ENCODE measurements at places on chromosomes 1 and 21.

- DNase-seq = no peak
These were observed 4.4 kb downstream of the ITPKB start for GRCh38 chr1:226734611-226735153.

GRCh38 chr1:246565751-246566127, 322 bp downstream of the TFB2M start:
- DNase-seq = no peak

DNA sequence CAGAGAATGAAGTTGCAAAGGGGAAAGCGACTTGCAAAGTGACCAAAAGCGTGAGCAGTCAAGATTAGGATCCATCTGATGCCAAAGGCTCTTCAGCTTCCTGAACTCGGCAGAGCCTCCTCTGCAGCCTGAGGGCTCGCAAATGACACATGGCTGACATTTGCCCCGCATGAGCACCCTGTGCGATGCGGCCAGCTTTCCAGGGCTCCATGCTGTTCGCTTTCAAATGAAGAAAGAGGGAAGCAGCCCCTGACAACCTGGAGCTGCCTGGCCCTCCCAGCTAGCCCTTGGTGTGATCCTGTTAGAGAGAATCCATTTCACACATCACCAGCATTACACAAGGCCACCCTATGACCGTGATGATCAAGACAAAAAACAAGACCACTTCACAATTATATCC, 20.2 kb upstream of the FAM131C start:
- no peak for DNase-seq

DNA sequence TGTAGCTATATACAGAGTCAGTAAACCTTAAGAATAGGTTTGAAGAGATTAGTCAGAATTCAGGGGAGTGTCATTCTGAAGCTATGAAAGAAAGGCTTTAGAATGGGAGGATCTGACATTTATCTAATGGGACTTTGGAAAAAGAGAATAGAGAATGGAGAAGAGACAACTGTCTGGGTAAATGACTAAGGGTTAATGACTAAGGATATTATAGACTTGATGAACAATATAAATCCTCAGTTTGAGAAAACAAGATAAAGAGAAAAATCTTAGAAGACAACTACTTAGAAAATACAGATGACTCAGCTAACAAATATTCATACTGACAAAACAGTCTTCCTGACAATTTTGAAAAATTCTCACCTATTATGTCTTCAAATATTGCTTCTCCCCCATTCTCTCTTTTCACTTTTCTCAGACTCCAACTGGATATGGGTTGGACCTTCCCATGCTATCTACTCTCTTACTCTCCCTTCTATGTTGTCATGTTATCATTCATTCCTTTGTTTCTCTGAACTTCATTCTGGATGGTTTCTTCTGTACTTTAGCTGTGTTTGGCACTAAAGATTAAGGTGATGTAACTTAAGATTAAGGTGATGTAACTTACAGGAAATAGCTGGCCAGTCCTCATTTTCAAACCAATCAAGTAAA, 20.4 kb downstream of the SLC16A1 start:
- DNase-seq = no peak

GRCh38 chr21:35602811-35603362, 457.4 kb downstream of the SETD4 start:
- DNase-seq = no peak

GRCh38 chr1:161069241-161069640, 450 bp downstream of the ARHGAP30 start:
- DNase-seq = no peak

- no peak for DNase-seq
These were observed 2.2 kb downstream of the SHISA4 start for GRCh38 chr1:201890806-201891450.

DNA sequence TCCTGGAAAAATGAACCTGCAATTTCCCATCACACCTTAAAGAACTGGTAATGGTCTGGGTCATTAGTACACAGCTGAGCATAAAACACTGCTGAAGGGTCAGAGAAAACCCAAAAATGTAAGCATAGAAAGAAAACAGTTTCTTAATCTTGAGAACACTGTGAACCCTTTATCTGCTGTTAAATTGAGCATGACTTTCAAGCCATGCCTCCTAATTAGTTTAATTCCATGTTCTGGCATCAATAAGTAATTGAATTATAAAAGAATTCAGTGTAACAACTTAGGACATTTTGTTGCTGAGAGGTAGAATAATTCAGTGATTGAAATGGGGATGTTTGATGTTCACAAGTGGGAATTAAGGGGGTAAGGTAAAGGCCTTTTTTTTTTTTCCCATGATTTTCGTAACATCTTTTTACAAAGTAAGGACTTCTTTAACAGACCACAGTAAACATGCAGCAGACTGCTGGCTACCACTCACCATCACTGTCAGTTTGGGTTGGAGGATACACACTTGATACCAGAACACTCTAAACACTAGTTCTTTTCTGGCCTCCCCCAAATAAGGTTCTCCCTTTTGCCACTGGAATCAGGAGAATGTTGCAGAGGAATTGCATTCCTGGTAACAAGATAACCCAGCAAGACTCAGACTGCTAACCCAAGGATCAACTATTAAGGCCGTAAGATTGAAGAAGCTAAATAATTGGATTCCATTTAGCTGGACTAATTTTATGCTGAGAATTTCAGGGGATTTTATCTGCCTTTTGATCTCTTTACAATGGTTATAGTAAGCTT, 3.0 kb downstream of the RWDD3 start:
- no peak for DNase-seq

- no peak for DNase-seq
These were observed 105.4 kb downstream of the CD247 start for GRCh38 chr1:167412920-167413319.

DNA sequence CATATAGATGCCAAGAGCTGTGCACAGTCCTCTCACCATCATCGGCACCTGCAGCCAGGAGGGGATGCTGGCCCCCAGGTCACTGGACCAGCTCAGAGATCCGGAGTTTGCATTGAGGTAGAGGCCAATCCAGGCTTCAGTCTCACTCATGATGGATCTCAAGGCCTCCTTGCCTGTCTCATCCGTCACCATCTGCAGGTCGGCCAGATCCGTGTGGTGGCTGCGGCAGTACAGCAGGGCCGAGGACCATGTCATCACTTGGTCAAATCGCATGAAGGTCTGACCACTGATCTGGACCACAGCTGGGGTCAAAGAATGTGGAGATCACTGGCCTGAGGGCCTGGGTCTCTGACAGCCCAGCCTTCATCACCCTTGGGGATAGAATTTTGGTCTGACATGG, 6.6 kb downstream of the CLEC20A start:
- no peak for DNase-seq

DNA sequence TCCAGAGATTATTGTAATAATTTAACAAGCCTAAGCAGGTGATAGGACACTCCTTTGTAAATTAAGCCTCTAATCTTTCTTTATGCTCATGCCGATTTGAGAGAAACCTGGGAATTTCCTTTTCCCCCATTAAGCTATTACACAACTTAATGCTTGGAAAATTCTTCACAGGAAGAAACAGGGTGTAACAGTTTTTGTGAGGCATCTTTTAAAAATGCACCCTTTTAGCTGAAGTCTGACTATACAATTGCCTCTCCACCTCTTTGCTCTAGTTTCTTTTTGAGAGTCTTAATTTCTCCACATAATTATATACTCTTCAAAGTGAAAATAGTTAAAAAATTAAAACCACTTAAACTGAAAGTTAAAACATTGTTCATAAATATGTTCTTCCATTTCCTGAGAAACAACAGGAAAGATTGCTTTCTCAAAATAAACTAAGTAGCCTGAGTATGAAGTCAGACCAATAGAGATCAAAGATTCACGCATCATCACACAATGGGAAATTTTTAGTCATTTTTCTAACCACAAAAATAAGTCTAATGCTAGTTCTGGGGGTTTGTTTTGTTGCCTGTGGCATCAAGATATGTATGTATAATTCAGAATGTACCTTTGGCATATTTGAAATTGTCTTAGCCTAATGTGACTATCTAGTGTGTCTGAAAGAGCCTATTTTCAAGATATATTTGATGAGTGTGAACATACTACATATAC, 34.7 kb downstream of the LRRC8D start:
- DNase-seq = no peak

DNA sequence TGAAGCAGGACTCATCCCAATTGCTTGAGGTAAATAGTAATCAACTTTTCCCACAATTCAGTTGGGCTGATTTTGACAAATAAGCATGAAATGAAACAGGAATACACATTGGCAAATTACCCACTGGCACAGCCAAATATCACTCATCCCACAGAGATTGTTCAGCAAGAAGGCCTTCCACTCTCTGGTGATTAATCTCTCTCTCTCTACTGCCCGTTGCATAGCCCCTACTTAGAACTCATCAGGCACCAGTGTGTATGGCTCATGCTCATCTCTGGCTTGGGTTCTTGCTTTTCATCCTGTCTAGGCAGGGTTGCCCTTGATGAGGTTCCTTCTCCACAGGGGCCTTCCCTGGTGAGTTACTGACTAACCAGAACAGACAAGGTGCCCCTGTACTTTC, 1.1 kb downstream of the BSDC1 start:
- no peak for DNase-seq

GRCh38 chr1:966135-966703, at the start of gene PLEKHN1:
TSS of gene PLEKHN1 (plus strand) at chr1:966482. CDS start at chr1:966532, 50 bp downstream.
- DNase-seq = no peak

- no peak for DNase-seq
These were observed 209.6 kb upstream of the DPYD start for GRCh38 chr1:98130408-98130807.

DNA sequence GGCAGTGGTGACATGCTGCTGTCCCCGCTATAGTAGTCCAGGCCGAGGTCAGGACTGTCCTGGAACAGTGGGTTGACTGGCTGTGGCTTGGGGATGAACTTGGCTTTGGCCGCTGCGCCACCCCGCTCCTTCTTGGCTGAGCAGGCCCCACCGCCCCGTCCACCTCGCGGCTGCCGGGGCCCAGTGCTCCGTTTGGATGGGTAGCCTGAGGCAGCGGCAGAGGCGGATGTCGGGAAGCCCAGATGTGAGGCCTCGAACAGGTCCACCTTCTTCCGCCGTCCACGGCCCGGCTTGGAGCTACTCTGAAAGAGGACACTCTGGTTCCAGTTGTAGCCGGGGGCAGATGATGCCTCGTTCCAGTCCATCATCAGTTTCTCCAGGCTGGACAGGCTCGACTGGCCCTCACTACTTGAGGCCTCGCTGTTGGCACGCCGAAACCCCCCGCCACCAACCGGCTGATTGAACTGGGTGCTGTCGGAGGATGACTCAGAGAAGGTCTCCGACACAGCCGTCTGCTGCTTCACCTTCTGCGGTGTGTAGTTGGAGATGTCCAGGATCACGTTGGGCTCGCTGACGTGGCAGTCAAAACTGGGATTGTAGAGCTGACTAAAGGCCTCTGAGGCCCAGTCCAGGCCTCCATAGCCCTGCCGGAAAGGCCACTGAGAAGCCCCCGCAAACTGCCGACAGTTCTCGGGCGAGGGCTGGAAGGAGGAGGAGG, 55.6 kb downstream of the AHDC1 start:
- DNase-seq = no peak

DNA sequence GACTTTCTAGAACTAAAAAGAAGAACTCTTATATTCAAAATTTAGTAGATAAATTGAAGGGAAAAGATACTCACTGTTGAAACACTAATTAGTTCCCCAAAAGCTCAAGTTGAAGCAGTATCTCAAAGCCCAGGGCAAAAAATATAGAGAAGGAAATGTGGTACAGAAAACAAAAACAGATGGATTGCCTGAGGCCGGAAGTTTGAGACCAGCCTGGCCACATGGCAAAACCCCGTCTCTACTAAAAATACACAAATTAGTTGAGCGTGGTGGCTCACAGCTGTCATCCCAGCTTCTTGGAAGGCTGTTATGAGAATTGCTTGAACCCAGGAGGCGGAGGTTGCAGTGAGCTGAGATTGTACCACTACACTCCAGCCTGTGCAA, 36.0 kb downstream of the FAM177B start:
- DNase-seq = no peak

- no peak for DNase-seq
These were observed 11.5 kb downstream of the ZP4 start for GRCh38 chr1:237879195-237879594.

DNA sequence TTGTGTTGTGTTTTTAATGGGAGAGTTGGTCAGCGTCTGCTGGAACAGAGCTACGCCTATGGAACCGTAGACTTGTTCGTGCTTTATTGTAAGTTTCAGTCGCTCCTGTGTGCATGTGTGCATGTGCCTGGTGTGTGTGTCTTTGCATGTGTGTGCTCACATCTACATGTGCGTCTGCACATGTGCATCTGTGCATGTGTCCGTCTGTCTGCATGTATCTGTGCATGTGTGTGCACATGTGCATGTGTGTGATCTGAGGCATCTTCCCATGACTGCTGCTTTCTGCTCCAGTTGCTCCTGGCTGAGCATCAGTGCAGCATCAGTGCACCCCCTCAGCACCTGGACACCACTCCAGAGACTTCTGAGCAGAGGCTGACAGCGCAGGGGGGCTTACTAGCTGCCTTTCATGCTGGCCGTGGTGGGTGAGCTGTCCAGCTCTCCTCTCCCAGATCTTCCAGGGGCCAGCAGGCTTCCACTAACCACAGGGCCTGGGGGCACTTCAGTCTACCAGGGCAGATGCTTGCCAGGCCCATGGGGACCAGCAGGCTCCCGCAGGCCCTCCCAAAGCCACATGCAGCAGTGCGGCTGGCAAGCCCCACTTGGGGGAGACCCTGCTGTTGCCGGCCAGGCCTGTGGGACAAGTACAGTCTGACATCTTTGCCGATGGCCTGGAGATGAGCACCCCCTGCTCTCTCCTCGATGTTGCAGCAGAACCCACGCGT, 47.8 kb upstream of the PCBP3 start:
- no peak for DNase-seq

- DNase-seq = no peak
These were observed 35.0 kb upstream of the HPDL start for GRCh38 chr1:45291716-45292115.

- peak; percentile 3 for DNase-seq
These were observed 152.8 kb downstream of the PPP1R12B start for GRCh38 chr1:202501281-202501680.

- DNase-seq = no peak
These were observed 71.2 kb downstream of the KCNJ15 start for GRCh38 chr21:38327984-38328383.

DNA sequence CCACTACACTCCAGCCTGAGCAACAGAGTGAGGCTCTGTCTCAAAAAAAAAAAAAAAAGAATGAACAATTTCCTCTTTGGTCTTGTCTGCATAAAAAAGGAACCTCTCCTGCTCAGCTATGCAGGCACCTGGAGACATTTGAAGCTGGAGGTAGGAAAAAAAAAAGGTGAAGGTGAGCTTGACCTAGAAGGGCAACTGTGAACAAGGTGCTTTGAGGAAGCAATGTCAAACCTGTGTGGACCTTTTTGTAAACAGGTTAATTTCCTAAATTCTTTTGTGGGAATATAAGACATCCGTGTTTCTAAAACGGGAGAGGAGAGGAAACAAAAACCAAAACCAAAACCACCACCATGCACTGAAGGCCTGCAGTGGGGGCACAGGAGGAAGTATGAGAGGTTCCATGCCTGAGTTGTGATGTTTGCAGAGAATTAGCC, 77.5 kb downstream of the SLC45A1 start:
- no peak for DNase-seq

- DNase-seq = no peak
These were observed 34.7 kb downstream of the CELF3 start for GRCh38 chr1:151681923-151682322.

GRCh38 chr1:26915204-26915842, 1.5 kb upstream of the NR0B2 start:
- DNase-seq = no peak

- no peak for DNase-seq
These were observed 94.8 kb upstream of the MPC2 start for GRCh38 chr1:168031627-168032026.

- no peak for DNase-seq
These were observed 170.5 kb downstream of the APP start for GRCh38 chr21:25999921-26000582.

All from NCI-H526 treated with DMSO at 0.1 percent for 48 hours (cell line).